ENCODE measurements at places on chromosomes 12 and 14.

DNA sequence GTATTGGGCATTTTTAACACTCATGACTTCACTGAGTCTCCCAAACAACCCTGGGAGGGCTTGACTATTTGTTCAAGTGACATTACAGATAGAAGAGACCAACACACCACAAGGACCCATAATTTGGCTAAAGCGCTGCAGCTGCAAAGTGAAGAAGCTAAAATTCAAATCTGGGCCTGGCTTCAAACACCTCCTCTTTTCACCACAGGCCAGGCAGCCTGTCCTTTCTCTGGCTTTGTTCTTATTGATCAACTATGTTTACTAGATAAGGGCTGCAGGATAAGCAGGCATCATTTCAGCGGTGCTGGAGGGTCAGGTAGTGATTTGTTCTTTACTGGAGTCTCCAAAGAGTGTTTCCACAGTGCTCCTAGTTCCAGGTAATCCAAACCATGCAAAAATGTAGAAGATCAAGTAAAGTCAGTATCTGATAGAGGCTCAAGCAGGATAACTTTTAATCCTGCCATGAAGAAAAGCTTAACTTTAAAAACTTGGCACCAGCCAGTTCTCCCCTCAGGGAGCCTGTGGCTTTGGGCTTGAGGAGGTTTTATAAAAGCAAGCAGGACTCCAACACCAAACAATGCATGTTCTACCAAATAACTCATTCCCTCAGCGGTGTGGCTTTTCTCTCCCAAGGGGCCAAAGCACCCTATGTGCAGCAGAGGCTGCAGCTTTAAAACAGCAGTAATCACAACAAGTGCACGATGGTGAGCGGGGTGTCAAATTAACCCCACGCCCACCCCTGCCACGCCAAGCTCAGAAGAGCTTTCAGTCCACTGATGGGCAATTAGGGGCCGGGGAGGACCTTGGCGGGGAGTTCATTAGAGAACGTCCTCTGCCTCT lies 16.8 kb downstream of the CLMN start:
- no peak for DNase-seq

GRCh38 chr14:94921456-94921855 lies 151.5 kb upstream of the GSC start:
- DNase-seq = no peak

DNA sequence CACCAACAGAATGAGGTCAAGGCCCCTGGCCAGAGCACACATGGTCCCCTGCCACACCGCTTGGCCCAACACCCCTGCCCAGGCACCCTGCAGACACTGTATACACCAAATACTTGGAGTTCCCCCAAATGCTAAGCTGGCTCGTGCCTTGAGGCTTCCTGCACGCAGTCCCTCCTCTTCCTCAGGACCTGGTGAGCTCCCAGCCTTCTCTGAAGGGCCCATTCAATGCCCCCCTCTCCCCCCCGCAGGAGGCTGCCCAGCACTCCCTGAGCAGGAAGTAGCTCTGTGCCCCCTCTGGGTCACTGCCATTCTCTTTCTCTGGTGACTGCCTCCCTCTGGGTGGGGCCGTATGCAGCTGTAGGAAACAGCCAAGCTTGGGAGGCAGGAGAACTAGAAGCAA lies 75.3 kb downstream of the ITPK1 start:
- no peak for DNase-seq

DNA sequence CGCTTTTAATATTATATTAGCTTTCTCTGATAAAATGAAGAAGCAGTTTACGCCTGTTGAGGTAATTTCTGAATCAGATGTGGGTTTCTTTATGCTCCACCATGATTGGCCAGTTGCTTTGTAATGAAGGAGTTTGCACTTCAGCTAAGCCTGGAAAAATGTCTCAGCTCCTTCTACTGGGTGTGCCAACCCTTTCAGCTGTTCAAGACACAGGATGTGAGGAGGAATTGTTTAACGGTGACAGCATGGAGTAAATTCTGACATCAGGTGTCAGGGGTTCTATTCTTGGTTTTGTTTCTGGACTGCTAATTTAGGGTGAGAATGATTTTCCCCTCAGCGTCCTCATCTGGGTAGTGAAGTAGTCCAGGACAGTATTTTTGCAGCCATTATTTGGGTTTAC lies 43.5 kb downstream of the FLRT2 start:
- no peak for DNase-seq

GRCh38 chr12:3071710-3072109 lies 5.5 kb upstream of the TSPAN9 start:
- no peak for DNase-seq

All from stimulated activated CD8-positive, alpha-beta memory T cell treated with anti-CD3 and anti-CD28 coated beads, Interleukin-7, amount 100 ng/mL, for 1 hour (primary cell).